Thymus (tissue), 14 donors: ENCODE measurements at places on chromosomes 3 and 15. TPM values are rescaled to one million over a fixed set of nuclear protein-coding genes. Genes with fewer than 3 reads are reported as not detected.

DNA sequence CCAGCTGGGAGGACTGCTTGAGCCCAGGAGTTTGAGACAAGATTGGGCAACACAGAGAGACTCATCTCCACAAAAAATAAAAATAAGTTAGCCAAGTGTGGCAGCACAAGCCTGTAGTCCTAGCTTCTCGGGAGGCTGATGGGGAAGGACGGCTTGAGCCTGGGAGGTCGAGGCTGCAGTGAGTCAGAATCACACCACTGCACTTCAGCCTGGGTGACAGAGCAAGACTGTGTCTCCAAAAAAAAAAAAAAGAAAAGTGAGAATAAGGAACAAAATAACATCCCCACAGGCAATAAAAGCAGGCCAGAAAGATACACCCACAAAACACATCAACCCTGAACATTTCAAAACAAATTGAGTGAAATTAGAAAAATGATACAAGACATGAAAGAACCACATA, 48.7 kb upstream of the OCA2 start:
- DNase-seq: no peak

GRCh38 chr3:120090422-120090821, 3.8 kb downstream of the GSK3B start:
- DNase-seq: no peak

DNA sequence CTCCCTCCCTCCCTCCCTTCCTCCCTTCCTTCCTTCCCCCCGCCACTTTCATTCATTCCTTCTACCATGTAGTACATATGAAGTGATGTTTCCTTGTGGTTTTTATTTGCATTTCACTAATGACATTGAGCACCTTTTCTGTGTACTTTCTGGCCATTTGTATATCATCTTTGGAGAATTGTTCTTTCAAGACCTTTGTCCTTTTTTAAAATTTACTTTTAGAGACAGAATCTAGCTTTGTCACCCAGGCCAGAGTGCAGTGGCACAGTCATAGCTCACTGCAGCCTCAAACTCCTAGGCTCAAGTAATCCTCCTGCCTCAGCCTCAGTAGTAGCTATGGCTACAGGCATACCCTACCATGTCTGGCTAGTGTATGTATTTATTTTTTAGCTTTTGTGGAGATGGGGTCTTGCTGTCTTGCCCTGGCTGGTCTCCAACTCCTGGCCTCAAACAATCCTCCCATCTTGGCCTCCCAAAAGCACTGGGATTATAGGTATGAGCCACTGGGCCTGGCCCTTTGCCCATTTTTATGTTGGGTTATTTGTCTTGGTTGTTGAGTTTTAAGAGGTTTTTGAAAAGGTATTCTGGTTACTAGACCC, 42.0 kb upstream of the CTDSPL2 start:
- DNase-seq: no peak

DNA sequence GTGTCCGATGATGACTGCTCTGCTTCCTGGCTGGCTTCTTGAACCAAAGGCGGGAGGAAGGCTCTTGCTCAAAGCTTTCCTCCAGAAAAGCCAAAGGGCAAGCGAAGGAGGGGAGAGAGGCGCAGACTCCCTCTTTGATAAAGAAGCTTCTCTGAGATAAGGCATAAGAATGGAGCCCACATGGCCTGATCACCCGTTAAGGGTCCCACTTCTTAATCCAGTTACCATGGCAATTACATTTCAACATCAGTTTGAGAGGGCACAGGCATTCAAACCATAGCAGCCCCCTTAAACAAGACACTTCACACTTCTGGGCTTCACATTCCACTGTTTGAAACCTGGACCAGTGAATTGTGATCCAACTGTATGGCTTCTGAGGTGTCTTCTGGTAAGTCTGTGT, 8.0 kb downstream of the ABHD17C start:
- no peak for DNase-seq

DNA sequence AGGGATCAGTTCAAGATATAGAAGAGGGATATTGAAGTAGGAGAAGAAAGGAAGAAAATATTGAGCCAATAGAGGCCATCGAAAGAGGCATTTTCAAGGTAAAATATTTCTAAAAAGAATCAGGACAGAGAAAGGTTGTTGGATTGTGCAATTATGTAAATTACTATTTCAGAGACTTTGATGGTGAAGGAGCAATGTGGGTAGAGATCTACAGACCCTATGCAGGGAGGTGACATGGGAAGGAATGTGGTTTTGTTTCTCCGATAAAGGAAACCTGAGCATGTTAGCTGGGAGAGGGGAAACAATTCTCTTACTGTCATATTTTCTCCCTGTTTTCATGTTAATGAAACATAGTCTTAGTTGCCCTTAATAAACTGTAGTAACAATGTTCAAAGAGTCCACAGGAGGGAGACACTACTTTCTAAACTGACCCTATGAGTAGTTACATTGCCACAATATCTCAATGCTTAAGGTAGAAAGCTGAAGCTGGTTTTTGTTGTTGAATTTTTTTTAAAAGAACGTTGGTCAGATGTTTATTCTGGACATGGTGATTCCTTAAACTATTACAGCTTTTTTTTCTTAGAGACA, 133.3 kb downstream of the GRM7 start:
- DNase-seq: no peak

- no peak for DNase-seq
Observed at GRCh38 chr3:183959214-183959613, 58.5 kb downstream of the ABCC5 start.

DNA sequence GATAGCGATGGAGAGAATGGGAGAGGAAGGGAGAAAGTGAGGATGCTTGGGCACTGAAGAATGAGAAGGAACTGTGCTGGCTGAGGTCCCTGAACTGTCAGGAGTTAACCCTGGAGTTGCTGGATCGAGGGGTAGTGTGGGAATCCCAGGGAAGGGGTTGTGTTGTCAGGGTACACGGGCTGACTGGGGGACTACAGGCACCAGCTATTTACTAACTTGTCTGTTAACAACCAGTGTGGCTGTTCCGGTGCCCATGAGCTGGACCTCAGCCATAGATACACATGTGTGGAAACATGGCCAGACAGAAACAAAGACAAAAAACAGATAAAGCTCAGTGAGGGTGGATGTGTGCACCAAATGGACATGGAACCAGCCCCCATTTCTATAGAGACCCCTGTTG, 55.1 kb downstream of the GASK1A start:
- no peak for DNase-seq

Gene CA12
- 0.09 TPM for total RNA-seq

Gene FOXL2
- total RNA-seq: not detected

- no peak for DNase-seq
Observed at GRCh38 chr3:72270072-72270681, 485.2 kb upstream of the PROK2 start.

GRCh38 chr3:32996048-32996754, 44.8 kb downstream of the CCR4 start:
- DNase-seq: no peak

Gene AADAC
- total RNA-seq: 0.19 TPM

Gene GPR160
- 7.7 TPM for total RNA-seq

Gene CLEC3B
- 25.5 TPM for total RNA-seq

Gene ZBTB47
- total RNA-seq: 2.5 TPM

GRCh38 chr15:31867536-31868442, 162.5 kb upstream of the CHRNA7 start:
- DNase-seq: peak; percentile 37

Gene CCR8
- total RNA-seq: 1.8 TPM

- DNase-seq: no peak
Observed at GRCh38 chr3:172701751-172702150, 9.1 kb downstream of the NCEH1 start.

DNA sequence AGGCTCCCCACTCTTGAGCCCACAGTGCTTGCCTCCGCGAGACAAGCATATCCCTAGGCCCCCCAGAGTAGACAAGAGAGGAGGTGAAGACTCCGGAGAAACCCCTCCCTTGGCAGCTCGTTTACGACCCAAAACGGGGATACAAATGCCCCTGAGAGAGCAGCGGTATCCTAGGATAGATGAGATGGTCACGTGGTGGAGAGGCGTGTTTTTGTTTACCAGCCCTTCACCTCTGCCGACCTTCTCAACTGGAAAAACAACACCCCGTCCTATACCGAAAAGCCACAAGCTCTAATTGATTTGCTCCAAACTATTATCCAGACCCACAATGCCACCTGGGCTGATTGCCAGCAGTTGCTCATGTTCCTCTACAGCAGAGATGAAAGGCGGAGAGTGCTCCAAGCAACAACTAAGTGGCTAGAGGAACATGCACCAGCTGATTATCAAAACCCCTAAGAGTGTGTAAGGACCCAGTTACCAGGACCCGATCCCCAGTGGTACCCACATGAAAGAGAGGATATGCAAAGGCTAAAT, 99.5 kb upstream of the OSBPL11 start:
- no peak for DNase-seq

GRCh38 chr3:126460381-126460780, 15.3 kb downstream of the ZXDC start:
- DNase-seq: no peak

Gene SMCO1
- not detected for total RNA-seq

GRCh38 chr15:69084404-69085030, 70.0 kb downstream of the NOX5 start:
- no peak for DNase-seq

Gene FBXW12
- total RNA-seq: 0.05 TPM

- DNase-seq: no peak
Observed at GRCh38 chr15:57780471-57780870, 74.0 kb downstream of the POLR2M start.

Gene NDN
- 26.5 TPM for total RNA-seq

DNA sequence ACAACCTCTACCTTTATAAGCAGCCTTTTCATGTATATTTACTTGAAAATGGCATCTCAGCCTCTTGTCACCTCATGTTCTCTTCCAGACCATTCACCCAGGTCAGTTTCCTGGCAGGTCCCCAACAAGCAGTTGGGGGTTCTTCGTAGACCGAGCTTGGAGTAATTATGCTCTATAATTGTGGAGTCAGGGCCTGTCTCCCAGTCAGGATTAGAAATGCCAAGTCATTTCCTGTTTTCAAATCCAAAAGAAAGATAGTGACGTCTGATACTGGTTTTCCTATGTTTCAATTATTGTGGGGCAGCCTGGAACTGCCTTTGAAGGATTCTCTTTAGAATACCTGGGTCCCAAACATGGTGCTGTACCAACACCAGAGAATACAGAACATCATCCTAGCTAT, 430.6 kb downstream of the MECOM start:
- no peak for DNase-seq
